NCI-H1436 treated with DMSO at 0.1 percent for 48 hours (cell line): ENCODE measurements at places on chromosomes 6 and 20.

DNA sequence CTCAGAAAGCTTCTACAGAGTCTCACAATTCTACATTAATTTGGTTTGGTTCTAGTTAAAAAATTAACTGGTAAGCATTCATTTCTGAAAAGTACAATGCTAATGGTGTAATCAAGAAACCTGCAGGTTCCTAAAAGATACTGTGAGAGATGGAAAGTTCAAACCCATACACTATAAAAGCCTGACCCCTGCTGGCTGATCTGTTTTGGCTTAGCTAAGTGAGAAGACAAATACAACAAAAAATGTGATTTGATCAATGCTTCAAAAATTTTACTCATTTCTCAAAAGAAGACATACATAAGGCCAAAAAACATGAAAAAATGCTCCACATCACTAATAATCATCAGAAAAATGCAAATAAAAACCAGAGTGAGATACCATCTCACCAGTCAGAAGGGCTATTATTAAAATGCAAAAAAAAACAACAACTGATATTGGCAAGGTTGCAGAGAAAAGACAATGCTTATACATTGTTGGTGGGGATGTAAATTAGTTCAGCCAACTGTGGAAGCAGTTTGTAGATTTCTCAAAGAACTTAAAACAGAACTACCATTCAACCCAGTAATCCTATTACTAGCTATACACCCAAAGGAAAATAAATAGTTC is 102.8 kb downstream of the MOXD1 start:
- DNase-seq: no peak

GRCh38 chr20:4625687-4626086 is 96.0 kb upstream of the PRND start:
- no peak for DNase-seq

- no peak for DNase-seq
Measured at GRCh38 chr6:43900916-43901732, 131.1 kb downstream of the VEGFA start.

DNA sequence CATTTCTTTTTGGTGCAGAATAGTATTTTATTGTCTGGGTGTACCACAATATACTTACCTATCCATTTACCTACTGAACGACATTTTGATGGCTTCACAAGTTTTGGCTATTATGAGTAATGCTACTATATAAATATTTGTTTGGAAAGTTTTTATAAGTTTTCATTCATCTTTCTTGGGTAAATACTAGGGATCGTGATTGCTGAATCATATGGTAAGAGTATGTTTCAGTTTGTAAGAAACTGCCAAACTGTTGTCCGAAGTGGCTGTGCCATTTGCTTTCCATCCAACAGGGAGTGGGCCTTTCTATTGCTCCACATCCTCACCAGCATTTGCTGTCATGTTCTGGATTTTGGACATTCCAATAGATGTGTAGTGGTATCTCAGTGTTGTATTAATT is 104.2 kb downstream of the CDYL start:
- no peak for DNase-seq

GRCh38 chr6:70225055-70225454 is 77.8 kb downstream of the COL9A1 start:
- no peak for DNase-seq

GRCh38 chr6:37501632-37502491 is 2.2 kb upstream of the CCDC167 start:
- DNase-seq: no peak

DNA sequence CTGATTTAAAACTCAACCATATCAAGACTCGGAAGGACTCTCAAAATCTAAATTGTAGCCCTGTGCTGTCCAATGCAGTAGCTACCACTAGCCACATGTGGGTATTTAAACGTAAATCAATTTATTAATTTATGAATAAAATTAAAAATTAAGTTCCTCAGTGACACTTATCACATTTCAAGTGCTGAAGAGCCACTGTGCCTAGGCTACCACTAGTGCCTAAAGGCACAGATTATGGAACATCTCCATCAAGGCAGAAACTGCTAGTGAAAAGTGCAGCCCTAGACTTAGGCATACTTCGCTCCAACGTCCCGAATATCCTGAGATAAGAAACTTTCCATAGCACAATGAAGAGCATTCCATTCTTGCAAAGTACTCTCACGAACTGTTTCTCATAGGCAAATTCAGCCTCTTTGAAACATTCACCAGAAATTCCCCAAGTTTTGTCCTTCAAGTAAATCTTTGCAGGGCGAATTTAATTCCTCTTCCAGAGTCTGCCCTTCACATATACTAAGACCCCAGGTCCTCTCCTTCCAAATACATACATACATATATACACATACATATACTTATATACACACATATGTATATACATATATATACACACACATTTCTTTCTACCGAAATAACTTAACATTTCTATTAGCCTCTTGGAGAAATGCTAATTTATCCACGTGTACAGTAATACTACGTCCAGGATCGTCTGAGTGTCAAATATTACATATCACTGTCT is 1.3 kb downstream of the SUPT3H start:
- no peak for DNase-seq

DNA sequence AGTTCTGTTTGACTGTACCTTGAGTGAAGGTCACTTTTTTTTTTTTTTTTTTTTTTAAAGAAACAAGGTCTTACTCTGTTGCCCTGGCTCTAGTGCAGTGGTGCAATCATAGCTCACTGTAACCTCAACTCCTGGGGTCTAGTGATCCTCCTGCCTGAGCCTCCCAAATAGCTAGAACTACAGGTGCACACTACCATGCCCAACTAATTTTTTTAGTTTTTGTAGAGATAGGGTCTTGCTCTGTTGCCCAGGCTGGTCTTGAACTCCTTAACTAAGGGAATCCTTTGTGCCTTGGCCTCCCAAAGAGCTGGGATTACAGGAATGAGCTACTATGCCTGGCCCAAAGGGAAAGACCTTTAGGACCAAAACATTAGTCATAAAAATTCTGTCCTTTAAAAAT is 413.7 kb downstream of the CDKAL1 start:
- DNase-seq: no peak

GRCh38 chr6:169271158-169271876 is 17.7 kb upstream of the THBS2 start:
- DNase-seq: no peak

DNA sequence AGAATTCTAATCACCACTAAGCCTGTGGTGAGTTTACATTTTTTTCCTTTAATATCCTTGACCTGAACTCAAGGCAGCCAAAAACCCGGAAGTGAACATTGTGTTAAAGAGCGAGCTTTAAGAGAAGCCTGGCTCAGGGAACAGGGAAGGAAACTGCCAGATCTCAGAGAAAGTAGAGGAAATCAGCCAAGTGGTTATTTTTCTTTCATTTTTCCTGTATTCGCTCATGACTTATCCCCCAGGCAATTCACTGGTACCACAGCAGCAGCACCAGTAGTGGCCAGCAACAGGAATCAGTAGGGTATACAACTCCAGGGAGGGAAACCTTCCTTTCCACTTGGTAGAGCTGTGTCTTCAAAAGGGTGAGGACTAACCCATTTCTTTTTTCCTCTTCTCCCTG is 89.6 kb upstream of the HMGCLL1 start:
- DNase-seq: no peak
